ENCODE measurements at places on chromosomes 2 and 18. TPM values are rescaled to one million over a fixed set of nuclear protein-coding genes. Genes with fewer than 3 reads are reported as not detected.

The LRRTM4 gene
- 0.64 TPM for total RNA-seq

The FSHR gene
- total RNA-seq: not detected

The NT5DC4 gene
- total RNA-seq: not detected

The IL36G gene
- total RNA-seq: 0.31 TPM

The TLX2 gene
- not detected for total RNA-seq

The FBXO15 gene
- not detected for total RNA-seq

The RND3 gene
- total RNA-seq: 41.8 TPM

The L3MBTL4 gene
- 6.5 TPM for total RNA-seq

The ACVR1C gene
- total RNA-seq: 14.6 TPM

The GBX2 gene
- not detected for total RNA-seq

The LIMS3 gene
- 1.9 TPM for total RNA-seq

The DYNAP gene
- total RNA-seq: not detected

The RBM44 gene
- 0.34 TPM for total RNA-seq

The MEP1B gene
- total RNA-seq: 11.8 TPM

The DSG1 gene
- total RNA-seq: not detected

The GPR55 gene
- 0.34 TPM for total RNA-seq

The KDM3A gene
- total RNA-seq: 33.0 TPM

The COL4A4 gene
- total RNA-seq: 2.0 TPM

The CROCC2 gene
- total RNA-seq: not detected

The CDKL4 gene
- total RNA-seq: 0.78 TPM

The AQP4 gene
- 0.14 TPM for total RNA-seq

The CD8A gene
- total RNA-seq: 3.2 TPM

The EPAS1 gene
- 226 TPM for total RNA-seq

The C2orf78 gene
- total RNA-seq: not detected

The ANKRD62 gene
- total RNA-seq: 0.37 TPM

The ADD2 gene
- total RNA-seq: 0.61 TPM

The ZC3H6 gene
- total RNA-seq: 9.6 TPM

The ZAP70 gene
- 2.8 TPM for total RNA-seq

The UNC50 gene
- 36.5 TPM for total RNA-seq

The CAVIN2 gene
- 9.6 TPM for total RNA-seq

All from left colon (tissue), 2 donors.